Lung microvascular endothelial cell (primary cell): ENCODE measurements at places on chromosomes 6 and 20.
A peak's percentile ranks its signal among the peaks of the same experiment; 100 is the strongest.

- no peak for DNase-seq
Measured at GRCh38 chr20:25314497-25315417, 66.9 kb downstream of the PYGB start.

- DNase-seq = no peak
Measured at GRCh38 chr20:54048481-54048880, 21.9 kb downstream of the BCAS1 start.

DNA sequence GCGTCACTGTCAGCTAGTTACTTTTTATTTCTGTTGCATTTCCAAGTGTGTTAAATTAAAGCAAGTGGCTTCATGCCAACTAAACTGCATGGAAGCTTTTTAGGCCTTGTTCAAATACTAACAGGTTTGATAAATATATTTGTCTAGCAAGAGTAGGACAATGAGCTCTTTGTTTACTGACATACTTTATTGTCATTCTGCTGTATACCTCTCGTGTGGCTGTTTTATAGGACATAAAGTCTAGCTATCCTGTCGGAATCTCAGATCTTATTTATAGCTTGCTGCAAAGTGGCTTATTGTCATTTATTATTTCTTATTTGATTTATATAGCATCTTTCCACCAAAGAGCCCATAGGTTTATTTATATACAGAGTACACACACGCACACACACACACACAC lies 711.1 kb downstream of the KIF16B start:
- no peak for DNase-seq

- no peak for DNase-seq
Measured at GRCh38 chr6:135163440-135163738, 17.7 kb upstream of the MYB start.

DNA sequence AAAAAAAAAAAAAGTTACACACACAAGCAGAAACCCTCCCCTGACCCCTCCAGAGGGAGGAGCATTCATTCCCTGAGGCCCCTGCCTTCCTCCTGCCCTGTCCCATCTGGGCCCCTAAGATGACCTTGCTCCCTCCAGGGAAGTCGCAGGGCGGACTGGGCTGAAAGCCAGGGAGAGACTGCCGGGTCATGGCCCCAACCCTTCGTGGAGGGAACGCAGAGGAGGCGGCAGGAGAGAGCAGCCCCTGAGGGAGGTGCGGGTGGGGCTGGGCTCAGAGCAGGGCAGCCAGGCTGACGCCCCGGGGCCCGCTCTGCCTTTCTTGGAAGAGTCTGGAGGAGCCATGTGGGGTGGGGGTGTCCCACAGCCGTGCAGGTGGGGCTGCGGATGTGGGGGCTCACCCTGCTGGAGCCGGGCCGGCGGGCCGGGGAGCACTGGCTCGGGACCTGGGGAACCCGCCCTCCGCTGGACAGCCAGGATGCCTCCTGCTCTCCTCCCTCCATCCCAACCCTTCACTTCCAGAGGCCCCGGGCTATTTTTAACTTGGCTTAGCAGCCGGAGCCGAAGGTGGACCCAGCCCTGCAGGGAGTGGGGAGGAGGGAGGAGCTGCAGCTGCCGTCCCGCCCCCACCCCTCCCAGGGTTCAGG lies 15.0 kb upstream of the ABHD16B start:
- no peak for DNase-seq

- DNase-seq = peak; percentile 52
Measured at GRCh38 chr6:119240257-119241110, 109.1 kb downstream of the MAN1A1 start.
